ENCODE measurements at places on chromosomes 1 and 21.
A peak's percentile ranks its signal among the peaks of the same experiment; 100 is the strongest.

DNA sequence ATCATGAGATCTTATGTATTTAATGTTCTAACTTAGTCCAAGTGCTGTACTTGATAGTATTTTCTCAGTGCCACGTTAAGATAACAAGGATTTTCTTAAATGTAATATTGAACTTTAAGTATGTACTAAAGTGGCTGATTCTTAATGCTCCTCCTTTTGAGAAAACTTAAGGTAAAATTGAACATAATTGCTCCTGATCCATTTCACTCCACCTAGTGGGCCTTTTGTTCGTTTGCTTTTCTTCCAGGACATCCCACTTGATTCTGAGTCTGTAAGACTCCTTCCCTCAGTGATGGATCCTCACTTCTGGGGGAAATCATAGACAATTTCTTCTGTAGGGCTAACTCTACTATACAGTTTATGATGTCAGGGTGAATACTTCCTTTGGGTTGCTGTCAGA lies 173.1 kb downstream of the LMO4 start:
- DNase-seq, result no peak

- DNase-seq, result peak; percentile 48
Observed at GRCh38 chr1:112676543-112676942, 2.1 kb downstream of the MOV10 start.

DNA sequence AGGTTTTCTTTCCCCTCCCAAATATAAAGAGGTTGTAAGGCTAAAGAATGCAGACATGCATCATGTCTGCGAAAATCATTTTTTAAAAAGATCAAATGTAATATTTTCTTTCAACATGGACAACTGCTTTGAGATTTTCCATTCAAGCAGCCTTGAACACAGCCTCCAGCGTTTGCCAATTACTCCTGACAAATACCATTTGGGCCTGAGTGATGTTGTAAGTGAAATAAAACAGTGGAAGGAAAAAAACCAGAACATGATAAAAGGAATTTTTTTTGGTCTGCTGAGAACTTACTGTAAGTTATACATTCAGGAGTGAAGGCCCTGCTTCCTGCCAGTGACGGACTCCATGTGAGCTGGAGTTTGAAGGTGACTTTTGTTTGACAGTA lies 37.2 kb downstream of the SETD4 start:
- DNase-seq, result no peak

DNA sequence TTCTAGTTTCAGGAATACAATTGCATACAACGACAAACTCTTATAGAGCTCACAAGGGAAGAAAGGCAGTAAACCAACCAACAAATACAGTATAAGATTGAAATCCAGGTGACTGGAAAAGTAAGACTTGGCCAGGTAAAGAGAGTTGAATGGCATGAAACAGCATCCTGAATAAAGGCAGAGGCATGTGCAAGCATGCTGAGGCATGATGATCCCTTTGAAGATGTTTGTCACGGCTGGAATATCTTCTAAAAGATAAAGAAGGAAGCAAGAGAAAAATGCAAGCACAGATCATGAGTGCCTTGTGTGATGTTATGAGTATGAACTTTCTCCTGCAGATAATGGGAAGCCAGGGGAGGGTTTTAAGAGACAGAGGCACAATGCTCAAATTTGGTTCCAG lies 83.3 kb upstream of the SPATA6 start:
- DNase-seq, result no peak

DNA sequence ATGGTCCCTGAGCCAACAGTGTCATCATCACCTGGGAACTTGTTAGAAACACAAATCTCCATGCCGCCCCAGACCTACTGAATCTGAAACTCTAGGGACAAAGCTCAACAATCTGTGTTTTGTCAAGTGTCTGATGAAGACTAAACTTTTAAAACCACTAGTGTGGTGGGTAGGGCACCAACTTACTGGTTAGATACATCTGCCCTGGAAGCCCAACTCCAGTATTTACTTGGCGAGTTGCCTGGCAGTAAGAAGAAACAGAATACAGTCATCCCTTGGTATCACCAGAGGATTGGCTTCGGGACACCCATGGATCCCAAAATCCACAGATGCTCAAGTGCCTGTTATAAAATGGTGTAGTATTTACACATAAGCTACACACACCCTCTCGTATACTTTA lies 367.9 kb upstream of the DUSP10 start:
- no peak for DNase-seq

GRCh38 chr1:8096105-8097011 lies 70.2 kb upstream of the ERRFI1 start:
- no peak for DNase-seq
